ENCODE measurements at places on chromosomes 16 and 17.

GRCh38 chr16:4603624-4604170 lies 11.0 kb downstream of the UBALD1 start:
- no peak for DNase-seq

- no peak for DNase-seq
Measured at GRCh38 chr16:2468725-2469398, 2.2 kb upstream of the NTN3 start.

- no peak for DNase-seq
Measured at GRCh38 chr16:53960050-53960812, 256.3 kb downstream of the FTO start.

DNA sequence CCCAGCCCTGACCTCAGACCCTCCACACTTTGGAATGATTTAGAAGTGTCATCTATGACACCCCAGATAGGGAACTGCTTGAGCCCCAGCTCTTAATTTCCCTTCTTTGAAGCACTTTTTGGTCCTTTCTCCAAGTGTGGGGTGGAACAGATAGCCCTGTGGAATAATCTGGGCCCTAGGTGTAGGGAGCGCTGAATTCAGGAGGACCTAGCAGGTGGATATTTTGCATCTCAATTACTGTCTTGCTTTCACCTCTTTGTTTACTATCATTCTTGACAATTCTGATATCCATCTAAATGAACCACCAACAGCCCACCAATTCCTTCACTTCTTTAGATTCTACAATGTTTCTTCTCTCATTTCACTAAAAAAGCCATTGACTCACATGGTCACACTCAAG lies 850.4 kb downstream of the KCNJ2 start:
- no peak for DNase-seq

DNA sequence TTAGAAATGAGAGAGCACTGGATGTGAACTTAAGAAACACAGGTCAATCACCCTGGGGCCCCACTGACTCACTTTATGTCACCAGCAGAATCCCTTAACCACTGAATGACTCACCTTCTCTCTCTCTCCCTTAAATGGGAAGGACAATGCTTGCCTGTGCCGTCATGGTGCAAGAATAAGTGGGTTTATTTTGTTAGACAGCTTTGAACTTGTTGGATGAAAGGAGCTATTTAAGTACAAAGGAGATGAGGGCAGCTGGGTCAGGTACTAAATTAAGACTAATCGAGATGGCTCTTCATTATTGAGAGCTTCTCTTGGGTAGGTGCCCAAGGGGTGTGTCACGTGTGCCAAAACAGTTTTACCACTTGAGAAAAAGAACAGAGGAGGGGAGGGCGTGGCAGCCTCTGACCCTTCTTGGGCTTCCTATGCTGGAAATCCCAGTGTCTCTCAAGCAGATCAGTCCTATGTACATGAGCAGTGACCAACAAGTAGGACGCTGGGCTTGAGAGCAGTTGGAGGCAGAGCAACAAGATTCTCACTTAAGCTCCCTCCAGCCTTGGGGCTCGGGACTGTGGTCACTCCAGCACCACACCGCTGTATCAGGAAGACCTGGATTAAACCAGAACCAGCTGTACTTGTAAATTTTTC lies 6.7 kb upstream of the KRT31 start:
- no peak for DNase-seq

DNA sequence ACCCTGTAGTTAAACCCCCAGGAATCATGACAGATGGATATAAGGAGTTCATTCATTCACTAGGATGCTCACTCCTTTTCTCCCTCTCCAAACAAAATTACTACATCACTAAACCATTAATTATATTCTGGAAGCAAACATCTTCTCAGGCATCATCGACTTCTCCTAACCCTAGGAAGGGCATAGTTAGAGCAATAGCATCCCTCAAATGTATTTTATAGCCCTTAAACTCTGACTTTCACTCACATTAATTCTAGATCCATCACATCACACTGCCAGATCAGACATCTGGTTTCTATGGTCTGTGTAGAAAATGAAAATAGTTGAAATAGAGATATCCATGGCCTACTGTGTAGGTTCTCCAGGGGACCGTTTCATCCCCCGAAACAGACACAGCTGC lies 143.9 kb downstream of the HS3ST3A1 start:
- no peak for DNase-seq

DNA sequence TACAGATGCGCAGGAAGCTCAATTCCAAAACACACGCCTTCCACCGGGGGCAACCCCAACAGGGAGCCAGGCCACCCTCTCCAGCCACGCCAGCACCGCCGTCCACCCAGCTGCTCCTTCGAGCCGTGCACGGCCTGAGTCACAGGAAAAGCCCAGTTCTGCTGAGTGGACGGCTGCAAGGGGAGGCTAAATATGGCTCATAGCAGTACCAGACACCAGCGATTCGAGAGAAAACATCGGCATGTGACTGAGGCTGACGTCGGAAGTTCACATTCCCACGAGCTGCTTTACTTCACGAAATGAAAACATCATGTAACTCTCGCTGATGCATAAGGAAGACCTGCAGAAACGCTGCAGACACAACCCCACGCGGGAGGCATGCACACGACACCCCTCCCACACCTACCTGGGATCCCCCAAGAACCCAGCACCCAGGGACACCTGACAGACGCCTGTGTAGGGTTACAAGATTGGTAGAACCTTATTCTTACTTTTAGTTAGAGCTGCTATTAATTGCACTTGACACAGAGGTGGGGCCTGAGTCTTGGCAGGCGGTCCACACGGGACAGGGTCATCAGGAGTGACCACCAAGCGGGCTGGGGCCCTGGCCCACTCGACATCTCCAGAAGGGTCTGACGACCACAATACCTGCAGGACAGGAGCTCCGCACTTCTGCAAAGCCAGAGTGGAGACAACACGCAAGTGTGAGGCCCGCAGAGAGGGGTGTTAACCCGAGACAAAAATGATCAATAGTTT lies 116.8 kb downstream of the ANKRD11 start:
- no peak for DNase-seq

GRCh38 chr16:55010492-55011160 lies 80.0 kb downstream of the IRX5 start:
- no peak for DNase-seq

DNA sequence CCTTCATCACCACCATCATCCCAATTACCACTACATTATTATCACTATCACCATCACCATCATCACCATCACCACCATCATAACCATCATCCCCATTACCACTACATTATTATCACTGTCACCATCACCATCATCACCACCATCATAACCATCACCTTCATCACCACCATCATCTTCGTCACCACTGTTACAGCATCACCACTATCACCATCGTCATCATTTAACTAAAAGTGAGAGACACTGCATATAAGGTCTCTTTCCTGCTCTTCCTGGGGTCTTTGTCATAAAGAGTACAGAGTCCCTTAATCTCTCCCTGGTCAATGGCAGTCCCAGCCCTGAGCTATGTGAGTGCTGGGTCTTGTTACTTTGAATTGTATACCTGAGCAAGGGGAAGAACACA lies 133.5 kb downstream of the CMIP start:
- DNase-seq, result no peak

DNA sequence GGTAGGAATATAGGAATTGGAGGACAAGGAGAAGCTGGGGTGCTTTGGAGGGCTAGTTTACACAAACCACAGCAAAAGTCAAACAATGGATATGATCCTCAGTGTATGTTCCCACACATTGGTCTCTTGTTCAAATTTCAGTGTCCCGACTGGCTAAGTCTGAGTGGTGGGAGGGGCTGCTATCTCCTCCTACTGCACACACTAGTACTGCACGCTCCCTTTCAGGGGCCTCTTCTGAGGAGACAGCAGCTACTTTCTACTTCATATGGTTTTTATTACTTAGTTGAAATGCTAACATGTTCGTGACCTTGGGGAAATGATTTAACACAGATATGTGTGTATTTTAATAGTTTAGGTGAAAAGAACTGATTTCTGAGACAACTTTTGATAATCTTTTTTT lies 18.8 kb upstream of the KRT10 start:
- DNase-seq, result no peak

Measured in LNCaP clone FGC (cell line).